ENCODE measurements at places on chromosomes 7 and 10. TPM values are rescaled to one million over a fixed set of nuclear protein-coding genes. Genes with fewer than 3 reads are reported as not detected.
A peak's percentile ranks its signal among the peaks of the same experiment; 100 is the strongest.

DNA sequence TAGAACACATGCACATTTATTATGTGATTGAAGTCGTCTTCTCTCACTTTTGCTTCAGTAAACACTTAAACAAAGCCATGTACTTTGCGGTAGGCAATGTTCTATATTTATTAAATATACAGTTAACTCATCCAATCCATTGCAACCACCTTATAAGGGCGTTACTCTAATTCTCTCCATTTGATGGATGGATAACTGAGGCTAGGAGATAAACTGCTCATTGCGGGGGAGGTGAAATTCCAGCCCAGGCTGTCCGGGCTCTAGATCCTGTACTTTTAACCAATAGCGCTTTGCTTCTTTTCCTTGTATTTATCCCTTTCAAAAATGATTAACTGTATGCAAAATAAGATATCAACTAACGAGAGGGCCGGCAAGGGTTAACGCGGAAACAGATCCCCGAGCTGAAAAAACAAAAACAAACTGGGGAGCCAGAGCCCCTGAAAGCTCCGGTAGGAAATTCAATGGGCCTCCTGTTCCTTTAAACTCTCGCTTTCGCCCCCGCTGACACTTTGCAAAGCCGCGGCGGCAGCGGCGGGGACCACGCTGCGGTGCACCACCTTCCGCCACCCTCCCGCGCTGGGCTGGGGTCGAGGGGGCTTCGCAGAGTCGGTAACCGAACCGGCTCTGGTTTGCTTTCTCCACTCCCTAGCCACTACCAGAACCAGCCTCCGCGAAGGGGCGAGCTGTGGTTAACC lies 1.0 kb upstream of the PLXDC2 start:
- peaks cover 8% of the 10 kb centered on the region for H3K4me1 ChIP-seq
- peak overlapping the region; percentile 77 for H3K27ac ChIP-seq
- DNase-seq = no peak
- H3K36me3 ChIP-seq = no peaks in the 10 kb centered on the region
- H3K27me3 ChIP-seq = no peaks in the 10 kb centered on the region
- H3K4me3 ChIP-seq = peak overlapping the region; percentile 79

DNA sequence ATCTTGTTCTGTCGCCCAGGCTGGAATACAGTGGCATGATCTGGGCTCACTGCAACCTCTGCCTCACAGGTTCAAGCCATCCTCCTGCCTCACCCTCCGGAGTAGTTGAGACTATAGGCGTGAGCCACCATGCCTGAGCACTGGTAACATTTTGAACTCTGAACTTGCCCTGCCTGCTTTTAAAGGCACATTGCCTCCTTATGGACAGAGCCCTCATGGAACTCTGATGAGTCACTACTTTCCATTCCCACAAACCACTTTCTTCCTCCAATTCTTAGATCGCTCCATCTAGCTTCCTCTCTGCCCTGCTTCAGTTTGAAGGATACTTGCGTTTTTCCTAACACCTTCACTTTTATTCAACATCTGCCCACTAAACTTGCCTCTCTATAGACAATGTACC lies 38.1 kb downstream of the PRPS1L1 start:
- DNase-seq = peak; percentile 48
- no peaks in the 10 kb centered on the region for H3K36me3 ChIP-seq
- H3K4me3 ChIP-seq = no peak overlapping the region
- H3K4me1 ChIP-seq = peaks cover 33% of the 10 kb centered on the region
- H3K27ac ChIP-seq = no peak overlapping the region

- H3K27me3 ChIP-seq = no peaks in the 10 kb centered on the region
- H3K4me1 ChIP-seq = no peaks in the 10 kb centered on the region
- H3K36me3 ChIP-seq = no peaks in the 10 kb centered on the region
- H3K4me3 ChIP-seq = no peak overlapping the region
Measured at GRCh38 chr7:108193594-108194498, 63.7 kb upstream of the LAMB4 start.

The GIMAP8 gene
- total RNA-seq = 3.6 TPM

Measured in transverse colon (tissue), 4 donors.